Fibroblast of mammary gland (primary cell): ENCODE measurements at places on chromosomes 7 and 10.
A peak's percentile ranks its signal among the peaks of the same experiment; 100 is the strongest.

- DNase-seq, result no peak
These were observed 79.6 kb upstream of the TMEM72 start for GRCh38 chr10:44831581-44831980.

GRCh38 chr7:141480953-141481352 lies 70.3 kb upstream of the AGK start:
- no peak for DNase-seq

DNA sequence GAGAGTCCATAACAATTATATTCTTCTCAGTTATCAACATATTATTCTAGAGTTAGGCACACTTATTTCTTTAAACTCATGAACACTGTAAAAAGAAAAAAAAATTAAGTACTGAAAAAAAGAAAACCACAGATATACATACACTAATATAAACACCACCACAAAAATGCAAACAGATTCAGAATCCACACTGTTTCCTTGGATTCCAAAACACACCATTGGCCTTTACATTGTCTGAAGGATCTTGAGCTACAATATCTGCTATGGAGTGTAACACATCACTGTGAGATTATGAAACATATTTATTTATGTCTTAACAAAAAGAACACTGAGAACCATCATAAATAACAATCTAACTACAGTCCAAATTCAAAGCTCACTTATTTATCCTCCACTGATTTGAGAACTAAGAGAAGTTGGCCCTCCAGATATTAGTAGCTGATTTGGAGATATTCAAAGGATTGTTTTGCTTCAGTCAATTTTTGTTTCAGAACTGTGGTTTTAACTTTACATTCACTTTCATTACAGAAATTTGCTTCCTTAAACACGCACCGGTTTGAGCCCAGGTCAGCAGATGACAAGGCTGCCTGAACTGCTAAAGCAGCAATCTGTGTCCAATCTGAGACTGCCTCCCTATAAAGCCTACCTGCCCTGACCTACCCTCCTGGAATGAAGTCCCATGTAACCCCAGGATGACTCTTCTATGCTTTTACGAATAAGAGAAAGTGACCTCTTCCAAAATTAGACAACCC lies 47.0 kb upstream of the CDK1 start:
- no peak for DNase-seq

DNA sequence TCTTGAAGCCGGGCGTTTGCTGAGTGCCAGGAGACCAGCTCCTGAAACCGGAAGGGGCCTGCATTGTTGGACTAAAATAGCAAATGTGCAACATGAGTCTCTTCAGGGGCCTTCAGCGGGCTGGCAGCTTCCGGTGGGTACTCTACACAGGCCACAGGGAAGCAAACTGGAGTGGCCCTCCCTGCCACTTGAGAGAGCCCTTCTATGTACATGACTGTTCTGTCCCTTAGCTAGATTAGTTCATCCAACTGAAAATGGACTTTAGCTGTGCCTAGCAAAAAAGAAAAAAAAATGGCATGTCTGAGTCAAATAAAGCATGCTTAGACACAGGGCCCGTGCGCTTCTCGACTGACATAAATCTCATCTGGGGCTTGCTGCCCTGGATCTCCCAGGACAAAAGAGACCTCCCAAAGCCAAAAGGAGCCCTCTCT lies 115.3 kb upstream of the TCF7L2 start:
- no peak for DNase-seq

- no peak for DNase-seq
These were observed 22.2 kb downstream of the TMEM273 start for GRCh38 chr10:49165821-49166483.

- peak; percentile 25 for DNase-seq
These were observed 125.4 kb downstream of the ITIH5 start for GRCh38 chr10:7541137-7542087.

DNA sequence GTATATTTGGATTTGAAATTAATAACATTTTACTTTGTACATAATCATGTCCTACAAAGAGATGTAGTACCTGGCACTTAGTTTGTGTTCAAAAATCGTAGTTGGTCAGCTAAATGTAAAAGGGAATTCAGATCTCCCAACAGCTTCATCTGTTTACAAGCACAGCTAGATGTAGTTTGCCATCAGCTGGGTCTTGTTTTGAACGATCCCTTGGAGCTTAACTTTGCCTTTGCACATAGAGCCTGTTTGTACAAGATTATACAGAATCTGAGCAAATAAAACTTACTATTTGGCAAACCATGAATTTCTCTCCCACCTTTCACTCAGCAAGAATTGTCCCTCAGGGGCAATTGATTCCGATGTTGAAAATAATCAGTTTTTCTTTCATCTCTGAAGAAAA lies 36.1 kb upstream of the ADD3 start:
- no peak for DNase-seq

GRCh38 chr7:50826371-50827172 lies 43.9 kb upstream of the GRB10 start:
- DNase-seq, result peak; percentile 82

GRCh38 chr7:3120513-3120912 lies 76.8 kb upstream of the CARD11 start:
- no peak for DNase-seq

- DNase-seq, result peak; percentile 22
These were observed 22.8 kb downstream of the CYP17A1 start for GRCh38 chr10:102814453-102814871.

DNA sequence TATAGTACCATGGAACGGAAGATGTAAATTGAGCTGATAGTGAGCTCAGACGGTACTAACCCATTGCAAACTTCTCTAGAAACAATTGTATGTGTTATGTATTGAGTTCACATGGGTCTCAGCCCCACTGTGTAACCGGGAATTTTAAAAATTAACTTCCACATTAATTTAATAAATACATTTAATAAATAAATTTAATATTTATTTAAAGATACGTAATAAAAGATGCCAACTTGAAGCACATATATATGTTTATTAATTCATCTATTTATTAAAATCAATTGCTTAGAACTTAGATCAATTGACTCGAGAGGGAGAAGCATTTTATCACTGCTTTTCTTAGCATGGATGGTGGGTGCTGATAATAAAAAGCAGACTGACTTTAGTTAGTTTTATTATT lies 170.1 kb upstream of the NPVF start:
- DNase-seq, result no peak

GRCh38 chr10:92122941-92123450 lies 167.9 kb downstream of the CPEB3 start:
- DNase-seq, result no peak

- peak; percentile 89 for DNase-seq
These were observed 5.6 kb downstream of the DAGLB start for GRCh38 chr7:6442114-6442513.

DNA sequence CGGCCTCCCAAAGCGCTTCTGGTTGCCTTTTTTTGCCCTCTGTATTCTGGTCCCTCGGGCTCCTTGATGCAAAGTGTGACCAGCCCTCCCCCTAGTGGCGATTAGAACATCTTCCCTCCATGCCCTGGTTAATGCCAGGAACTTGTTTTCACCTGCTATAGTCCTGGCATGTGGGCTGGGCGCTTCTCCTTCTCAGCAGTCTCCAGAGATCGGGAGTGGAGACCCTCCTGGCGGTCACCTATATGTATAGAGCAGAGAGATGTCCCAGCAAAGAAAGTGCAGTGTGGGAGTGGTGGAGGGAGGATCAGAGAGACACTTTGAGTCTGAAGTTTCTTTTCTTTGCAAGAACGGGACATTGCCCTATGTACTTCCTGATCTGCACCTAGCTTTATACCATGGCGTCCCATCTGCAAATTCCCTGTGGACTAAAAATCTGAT lies 264.1 kb downstream of the OTUD1 start:
- DNase-seq, result peak; percentile 70

DNA sequence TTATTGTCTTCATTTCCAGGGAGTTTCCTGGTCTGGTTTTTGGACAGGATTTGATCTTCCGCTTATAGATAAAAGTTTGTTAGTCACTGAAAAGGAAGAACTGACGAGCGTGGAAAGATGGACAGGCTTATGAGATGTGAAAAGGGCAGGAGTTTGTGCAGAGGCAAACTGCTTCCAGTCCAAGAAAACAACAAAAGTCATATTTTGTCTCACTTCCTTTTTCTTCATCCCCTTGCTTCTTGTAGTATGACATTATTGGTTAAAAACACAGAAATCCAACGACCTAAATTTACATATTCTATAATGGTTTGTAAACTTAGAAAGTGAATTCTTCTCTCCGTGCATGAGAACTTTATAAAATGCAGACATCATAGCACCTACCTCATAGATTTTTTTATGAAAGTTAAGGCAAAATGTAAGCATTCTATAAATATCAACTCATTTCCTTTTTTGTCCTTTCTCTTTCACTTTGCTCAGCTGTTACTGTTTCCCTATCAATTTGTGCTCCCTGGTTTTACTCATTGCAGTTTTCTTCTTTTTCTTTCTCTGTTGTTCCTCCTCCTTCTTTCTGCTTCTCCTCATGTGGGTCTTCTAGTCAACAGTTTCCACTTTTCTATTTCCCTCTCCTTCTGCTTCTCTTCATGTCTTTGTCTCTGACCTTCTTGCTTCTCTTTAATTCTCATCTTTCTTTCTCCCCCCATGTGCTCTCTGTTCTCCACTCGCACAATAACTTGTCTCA lies 370.2 kb downstream of the ARL4A start:
- DNase-seq, result no peak

- DNase-seq, result no peak
These were observed 4.7 kb upstream of the NRCAM start for GRCh38 chr7:108460964-108461363.

DNA sequence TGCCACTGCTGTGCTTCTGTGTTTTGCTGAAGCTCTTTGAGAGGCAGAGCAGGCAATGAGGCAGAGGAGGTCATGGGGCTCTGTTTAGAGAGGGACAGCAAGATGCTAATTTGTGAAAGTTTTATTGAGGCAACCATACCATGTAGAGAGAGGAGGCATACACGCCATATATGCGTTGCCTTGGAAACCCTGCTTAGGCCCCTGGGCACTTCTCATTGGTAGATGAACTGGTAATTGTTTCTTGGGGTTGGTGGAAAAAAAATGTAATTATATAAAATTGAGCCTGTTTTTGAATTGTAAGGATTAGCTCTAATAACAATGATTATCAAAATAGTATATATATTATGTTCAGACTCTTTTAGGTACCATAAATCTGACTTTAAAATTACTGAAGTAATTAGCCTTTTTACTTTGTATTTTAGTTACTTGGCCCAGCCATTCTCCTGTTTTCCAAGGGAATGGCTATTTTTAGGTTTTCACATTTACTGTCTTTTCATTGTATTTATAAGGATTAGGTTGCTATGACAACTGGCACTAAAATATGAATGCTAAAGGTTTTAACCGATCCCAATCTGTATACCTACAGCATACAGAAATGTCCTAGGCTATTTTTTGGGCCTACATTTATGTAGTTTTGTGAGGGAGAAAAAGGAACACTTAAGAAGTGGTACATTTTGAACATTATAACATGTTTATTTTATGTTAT lies 52.4 kb downstream of the BZW2 start:
- DNase-seq, result no peak

DNA sequence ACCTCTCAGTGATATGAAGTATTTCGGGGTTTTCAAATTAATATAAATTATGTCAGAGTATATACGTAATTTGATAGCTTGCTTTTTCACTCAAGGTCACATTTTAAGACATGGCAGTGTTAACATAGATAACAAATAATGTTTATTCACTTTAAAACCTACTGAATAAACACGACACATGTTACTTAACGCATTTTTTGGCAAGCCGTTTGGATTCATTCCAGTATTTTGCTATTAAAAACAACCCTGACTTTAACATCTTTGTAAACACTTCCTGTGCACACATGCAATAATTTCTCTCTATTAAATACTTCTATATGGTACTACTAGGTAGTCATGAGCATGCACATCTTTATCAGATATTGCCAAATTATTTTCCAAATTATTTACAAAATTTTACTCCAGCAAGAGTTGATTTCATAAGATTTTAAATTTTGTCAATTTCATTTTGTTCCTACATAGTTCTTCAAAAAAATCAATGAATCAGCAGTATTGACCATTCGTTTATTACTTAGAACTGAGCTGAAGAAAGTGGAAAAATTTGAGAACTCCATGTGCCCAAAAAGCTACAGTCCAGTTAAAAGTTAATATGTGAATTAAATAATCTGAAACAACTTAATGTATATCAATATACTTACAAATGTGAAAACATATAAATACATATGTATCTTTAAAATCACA lies 26.8 kb upstream of the THSD7A start:
- DNase-seq, result no peak

GRCh38 chr7:70673778-70674570 lies 458.0 kb upstream of the GALNT17 start:
- no peak for DNase-seq

GRCh38 chr7:69585169-69585568 lies 13.1 kb upstream of the AUTS2 start:
- no peak for DNase-seq

- DNase-seq, result no peak
These were observed 465.9 kb upstream of the CELF2 start for GRCh38 chr10:10551596-10552301.

DNA sequence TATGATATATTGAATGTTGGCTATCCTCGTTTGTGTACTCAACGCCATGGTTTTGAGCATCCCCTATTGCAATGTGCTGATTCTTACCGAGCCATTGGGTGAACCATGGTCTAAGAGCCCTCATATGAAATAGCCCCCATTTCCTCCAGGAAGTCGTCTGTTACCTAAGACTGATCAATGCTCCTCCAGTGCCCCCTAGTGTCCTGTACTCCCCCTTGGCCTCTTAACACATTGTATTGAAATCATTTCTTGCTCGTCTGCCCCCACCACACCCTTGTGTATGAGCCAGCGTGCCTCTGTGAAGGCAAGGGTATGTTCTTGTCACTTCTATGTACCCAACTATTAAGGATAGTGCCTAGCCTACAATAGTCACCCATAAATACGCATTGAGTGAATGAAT lies 11.2 kb upstream of the SLC35B4 start:
- peak; percentile 75 for DNase-seq

DNA sequence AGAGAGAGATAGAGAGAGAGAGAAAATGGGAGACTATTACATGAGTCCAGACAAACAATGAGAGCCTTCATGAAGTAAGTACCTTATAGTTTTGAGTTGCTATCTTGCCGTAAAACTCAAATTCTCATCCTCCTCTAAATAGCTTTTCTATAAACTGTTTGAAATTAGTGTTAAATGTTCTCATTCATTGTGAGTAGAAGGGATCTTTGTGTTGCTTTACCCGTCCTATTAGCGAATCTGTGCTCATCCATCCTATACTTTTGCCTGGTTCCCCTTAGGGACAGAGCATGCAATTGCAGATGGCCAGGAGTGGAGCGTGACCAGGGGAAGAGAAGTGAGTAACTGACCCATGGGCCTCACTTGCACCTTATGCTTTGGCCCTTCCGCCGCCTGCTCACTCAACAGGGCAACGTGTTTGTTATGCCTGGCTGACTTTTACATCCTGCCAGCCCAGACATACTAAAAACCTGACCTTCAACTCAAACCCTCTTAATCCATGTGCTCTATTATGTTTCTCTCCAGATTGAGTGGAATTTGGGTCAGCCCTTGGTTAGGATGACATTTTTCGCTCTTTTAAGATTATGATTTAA lies 244.2 kb upstream of the YAE1 start:
- no peak for DNase-seq

DNA sequence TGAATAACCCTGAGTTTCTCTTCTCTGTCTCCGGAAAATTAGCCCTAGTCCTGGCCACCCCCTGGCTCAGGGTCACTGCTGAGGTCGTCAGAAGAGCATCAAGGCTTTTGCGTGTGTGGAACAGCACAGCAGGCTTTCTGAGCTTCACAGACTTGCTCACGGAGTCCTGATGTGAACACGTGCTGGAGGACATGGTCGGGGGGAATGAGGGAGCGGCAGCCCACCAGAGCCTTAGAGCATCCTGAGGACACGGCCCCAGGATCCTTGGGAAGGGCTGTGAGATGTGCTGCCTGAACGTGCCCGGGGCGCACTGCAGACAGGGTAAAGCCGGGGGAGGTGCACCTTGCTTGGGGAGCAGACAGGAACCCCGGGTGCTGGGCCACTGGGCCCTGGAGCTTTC lies 28.8 kb downstream of the TMEM120A start:
- no peak for DNase-seq
